ENCODE measurements at places on chromosomes 6 and 20. TPM values are rescaled to one million over a fixed set of nuclear protein-coding genes. Genes with fewer than 3 reads are reported as not detected.

Gene CRIP3
- 55.0 TPM for total RNA-seq

Gene ENPP5
- not detected for total RNA-seq

Gene ANKRD66
- total RNA-seq = not detected

DNA sequence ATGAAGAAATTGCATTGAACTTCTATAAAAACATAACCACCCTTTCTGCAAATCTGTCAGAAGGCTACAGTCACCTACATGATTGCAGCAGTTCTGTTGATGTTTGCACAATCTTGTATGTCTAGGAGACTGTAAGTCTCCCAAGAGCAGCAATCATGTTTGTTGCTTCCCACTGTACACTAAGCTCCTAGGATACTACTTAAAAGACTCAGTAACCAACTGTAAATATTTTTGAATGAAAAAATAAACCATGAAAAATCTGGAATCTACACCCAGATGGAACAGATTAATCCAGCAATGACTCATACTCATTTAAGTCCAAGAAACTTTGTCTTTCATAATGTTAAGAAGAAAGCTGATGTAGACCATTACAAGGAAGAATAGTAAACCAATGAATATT, 168.5 kb upstream of the ATXN1 start:
- no peak for DNase-seq

GRCh38 chr6:126300735-126301134, 39.2 kb upstream of the CENPW start:
- no peak for DNase-seq

- no peak for DNase-seq
Observed at GRCh38 chr20:1810926-1811620, 84.1 kb upstream of the SIRPA start.

- DNase-seq = no peak
Observed at GRCh38 chr6:137136065-137136464, 37.4 kb downstream of the IL22RA2 start.

DNA sequence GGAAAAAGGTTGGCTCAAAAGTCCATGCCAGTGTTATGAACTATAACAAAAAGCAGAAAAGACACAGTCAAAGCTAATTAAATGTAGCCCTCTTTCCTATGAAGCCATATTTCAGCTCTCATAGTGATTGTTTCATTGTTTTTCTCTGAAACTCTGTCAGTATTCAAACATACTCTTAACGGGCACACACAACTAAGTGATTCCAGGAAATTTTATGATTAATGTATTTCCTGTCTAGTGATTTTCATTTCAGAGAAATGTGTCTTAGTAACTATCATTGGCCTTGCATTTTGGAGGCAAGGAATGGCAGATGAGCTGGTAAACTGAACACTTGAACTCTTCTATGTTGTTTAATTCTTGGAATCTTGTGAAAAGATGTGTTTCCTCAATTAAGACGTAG, 68.0 kb downstream of the CLVS2 start:
- no peak for DNase-seq

DNA sequence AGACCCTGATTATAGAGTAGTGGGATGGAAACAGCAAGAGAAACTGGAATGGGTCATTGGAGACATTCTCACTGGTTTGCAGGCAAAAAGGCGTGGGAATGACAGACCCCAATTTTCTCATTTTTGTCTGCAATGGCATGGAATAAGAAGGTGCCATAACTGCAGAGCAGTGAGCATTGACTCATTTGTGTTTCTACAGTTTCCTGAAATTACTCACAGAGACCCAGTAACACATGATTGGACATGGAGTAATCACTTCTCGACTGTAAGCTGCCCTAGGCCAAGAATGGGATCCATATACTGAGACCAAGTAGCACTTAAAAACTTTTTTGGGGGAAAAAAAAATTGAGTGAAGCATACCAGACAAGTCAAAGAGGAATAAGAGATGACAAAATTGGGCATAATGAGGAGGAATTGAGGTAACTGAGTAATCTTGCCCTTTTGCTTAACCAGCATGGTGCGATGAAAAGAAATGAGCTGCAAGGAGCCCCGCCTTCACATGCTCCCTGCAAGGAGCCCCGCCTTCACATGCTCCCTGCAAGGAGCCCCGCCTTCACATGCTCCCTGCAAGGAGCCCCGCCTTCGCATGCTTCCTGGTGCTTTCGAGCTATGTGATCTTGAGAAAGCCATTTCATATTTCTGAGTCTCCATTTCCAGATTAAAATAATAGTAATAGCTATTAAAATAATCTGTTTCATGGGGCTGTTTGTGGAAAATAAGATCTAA, 44.1 kb downstream of the NHSL1 start:
- no peak for DNase-seq

GRCh38 chr6:168105813-168106632, 27.0 kb upstream of the FRMD1 start:
- no peak for DNase-seq

- peak; percentile 94 for DNase-seq
Observed at GRCh38 chr6:167113935-167114910, 8.7 kb upstream of the CCR6 start.

All from Karpas-422 (cell line).